ENCODE measurements at places on chromosomes 12 and 14.
A peak's percentile ranks its signal among the peaks of the same experiment; 100 is the strongest.

DNA sequence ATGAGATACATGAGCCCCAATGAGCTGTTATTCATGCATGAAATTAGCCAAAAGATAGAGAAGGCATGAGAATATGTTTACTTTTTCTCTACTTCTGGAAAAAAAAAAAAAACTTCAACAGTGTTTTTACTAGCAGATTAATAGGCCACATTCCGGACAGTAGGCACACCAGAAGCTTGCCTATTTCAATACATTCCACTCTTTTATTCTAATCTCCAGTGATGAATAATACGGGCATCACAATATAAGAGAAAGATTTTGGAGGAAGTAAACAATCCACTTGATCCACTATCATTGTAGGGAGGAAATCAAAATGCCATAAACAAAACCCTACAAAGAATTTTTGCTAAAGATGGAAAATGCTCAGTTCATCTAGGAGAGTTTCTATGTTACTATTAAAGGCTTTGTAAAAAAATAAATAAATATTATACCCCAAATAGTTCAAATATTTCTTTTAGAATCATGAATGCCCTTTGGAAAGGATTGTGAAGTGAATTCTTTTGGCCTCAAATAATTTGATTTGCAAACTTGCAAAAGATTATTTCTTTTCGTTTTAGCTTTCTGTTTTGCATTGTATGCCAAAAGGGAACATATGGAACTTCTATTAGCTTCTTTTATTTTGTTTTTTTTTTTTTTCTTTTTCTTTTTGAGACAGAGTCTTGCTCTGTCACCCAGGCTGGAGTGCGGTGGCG is 232.6 kb downstream of the EPS8 start:
- no peak for DNase-seq

DNA sequence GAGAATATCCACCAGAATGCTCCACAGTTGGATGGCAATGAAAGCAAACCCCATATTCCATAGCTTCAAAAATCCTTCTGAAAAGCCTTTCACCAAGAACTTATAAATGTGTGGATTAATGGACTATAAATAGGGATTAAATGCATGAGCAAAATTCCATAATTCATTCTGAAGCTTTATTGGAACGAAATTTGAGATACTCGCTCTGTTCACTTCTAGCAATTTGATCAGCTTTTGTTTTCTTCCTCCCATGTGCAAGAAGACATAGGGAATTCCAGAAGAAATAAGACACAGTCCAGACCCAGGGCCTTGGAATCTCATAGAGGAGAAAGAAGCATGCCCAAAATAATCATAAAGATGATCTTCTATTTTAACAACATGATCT is 285.9 kb upstream of the TMPO start:
- no peak for DNase-seq

GRCh38 chr12:29131539-29131938 is 17.5 kb upstream of the FAR2 start:
- no peak for DNase-seq

DNA sequence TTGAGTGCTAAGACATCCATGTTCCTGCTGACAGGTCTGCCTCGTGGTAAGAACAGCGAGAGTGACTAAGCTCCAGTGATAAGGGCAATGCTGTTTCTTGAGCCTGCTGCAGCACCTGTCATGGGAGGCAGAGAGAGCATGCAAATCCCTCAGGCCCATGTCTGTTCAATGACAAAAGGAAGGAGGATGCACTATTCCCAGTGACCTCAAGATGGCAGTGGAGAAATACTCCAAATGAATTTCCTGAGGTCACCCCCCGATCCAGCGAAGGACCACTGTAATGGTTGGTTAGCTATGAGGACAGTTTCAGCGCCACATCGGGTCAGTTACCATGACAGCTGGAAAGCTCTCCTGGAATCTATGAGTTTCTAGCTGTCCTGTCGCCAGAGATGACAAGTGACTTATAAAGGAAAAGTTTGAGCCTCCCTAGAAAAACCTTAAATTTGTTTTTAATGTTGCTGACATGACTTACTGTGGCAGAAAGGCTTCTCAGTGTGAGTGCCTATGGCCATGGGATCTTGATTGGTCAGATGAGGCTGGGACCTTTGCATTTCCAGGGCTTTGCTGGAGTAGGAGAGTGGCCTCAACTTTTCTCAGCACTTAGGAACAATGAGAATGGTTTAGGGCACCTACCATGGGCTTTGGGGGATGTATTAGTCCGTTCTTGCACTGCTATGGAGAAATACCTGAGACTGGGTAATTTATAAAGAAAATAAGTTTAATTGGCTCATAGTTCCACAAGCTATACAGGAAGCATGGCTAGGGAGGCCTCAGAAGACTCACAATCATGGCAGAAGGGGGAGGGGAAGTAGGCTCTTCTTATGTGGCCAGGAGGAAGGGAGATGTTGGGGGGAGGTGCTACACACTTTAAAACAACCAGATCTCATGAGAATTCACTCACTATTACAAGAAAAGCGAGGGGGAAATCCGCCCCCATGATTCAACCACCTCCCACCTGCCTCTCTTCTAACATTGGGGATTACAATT is 88.0 kb upstream of the TMEM260 start:
- peak; percentile 68 for DNase-seq

DNA sequence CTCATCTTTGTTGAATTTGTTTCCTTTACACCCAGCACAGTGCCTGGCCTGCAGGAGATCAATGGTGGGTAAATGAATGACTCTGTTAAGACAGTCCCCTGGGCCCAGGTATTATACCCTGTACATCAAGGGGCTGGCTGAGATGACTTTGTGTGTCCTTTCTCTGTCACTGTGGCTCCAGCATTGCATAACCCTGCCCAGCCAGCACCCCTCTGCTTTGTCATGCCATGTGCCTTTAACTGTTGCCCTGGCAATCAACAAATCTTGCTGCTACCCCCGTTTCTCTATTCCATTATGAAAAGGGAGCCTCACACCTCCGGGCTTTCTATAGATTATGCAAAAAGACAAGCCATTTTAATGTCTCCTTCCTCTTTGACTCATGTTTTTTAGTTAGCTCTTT is 7.6 kb upstream of the FLVCR2 start:
- DNase-seq = no peak
